ENCODE measurements at places on chromosomes 4 and X. TPM values are rescaled to one million over a fixed set of nuclear protein-coding genes. Genes with fewer than 3 reads are reported as not detected.

GRCh38 chr4:131309628-131310027 lies 1839.5 kb upstream of the PCDH10 start:
- no peak for DNase-seq

DNA sequence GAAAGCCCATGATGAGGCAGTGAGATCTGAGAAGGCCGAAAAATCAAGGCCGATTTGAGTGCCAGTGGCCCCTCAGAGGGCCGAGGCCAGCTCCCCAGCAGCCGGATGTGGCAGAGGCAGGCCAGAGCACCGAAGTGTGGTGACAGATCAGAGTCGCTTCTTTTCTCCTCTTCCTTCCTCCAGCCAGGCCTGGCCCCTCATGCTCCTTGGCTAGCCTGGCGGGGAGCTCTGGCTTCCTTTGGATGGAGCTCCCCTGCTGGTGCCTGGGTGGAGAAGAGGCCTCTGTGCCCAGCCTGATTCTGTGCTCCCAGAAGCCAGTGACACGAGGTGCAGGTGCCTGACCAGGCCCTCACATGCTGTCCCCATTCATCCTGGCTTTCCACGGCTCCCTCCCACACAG lies 127.2 kb upstream of the PABPC4L start:
- no peak for DNase-seq

GRCh38 chr4:48130100-48130499 lies 4.0 kb downstream of the TXK start:
- DNase-seq = no peak

DNA sequence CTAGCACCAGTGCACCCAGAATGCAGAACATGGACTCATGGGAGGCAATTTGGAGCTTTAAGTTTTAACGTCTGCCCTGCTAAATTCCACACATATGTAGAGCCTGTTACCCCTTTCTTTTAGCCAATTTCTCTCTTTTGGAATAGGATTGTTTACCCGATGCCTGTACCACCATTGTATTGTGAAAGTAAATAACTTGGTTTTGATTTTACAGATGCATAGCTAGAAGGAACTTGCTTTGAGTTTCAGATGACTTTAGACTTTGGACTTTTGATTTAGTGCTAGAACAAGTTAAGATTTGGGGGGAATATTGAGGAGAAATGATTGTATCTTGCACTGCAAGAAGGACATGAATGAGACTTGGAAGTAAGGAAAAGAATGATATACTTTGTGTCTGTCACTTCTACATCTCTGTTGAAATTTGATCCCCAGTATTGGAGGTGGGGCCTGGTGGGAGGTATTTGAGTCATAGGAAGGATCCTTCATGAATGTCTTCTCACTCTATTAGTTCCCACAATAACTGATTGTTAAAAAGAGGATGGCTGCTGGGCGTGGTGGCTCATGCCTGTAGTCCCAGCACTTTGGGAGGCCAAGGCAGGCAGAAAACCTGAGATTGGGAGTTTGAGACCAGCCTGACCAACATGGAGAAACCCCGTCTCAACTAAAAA lies 794.8 kb upstream of the LCORL start:
- DNase-seq = no peak

- DNase-seq = no peak
Measured at GRCh38 chrX:21660156-21660555, 2.0 kb upstream of the KLHL34 start.

GRCh38 chr4:176303938-176304337 lies 15.8 kb upstream of the SPCS3 start:
- no peak for DNase-seq

- peak; percentile 92 for DNase-seq
Measured at GRCh38 chr4:76753814-76754213, 144.1 kb downstream of the SOWAHB start.

GRCh38 chr4:113331811-113332210 lies 282.4 kb downstream of the ANK2 start:
- no peak for DNase-seq

GRCh38 chrX:11239230-11239629 lies 54.0 kb upstream of the AMELX start:
- no peak for DNase-seq

GRCh38 chr4:42268824-42269223 lies 116.4 kb upstream of the BEND4 start:
- no peak for DNase-seq

DNA sequence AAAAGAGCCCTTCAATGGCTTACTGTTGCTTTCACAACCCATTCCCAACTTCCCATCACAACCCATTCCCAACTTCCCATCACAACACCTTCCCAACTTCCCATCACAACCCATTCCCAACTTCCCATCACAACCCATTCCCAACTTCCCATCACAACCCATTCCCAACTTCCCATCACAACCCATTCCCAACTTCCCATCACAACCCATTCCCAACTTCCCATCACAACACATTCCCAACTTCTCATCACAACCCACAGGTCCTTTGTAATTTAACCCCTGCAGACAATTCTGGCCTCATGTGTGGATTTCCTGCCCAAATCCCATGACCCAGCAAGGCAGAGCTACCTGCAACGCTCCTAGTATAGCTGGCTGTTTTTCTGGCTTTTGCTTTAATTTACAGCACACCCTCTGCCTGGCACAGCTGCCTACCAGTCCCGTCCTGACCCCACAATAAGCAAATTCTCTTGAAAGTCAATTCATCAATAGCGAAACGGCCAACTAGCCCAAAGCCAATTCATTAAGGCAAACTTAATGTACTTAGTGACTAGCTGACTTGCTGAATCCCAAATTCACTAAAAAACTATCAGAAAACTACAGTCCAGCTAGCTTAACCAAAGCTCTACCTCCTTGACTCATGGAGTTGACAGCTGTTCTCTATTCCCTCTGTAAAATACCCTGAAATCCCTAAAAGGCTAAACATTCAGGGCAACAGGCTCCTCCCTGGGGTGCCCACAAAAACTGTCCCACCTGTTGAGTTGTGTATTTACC lies 75.6 kb downstream of the AFAP1 start:
- DNase-seq = no peak

- DNase-seq = peak; percentile 66
Measured at GRCh38 chrX:49171752-49172279, at the start of gene PLP2. TSS of gene PLP2 (plus strand) at chrX:49171898. CDS start at chrX:49172001, 103 bp downstream.

GRCh38 chr4:133891011-133891410 lies 310.6 kb downstream of the PABPC4L start:
- no peak for DNase-seq

- no peak for DNase-seq
Measured at GRCh38 chrX:6134255-6134654, 94.4 kb downstream of the NLGN4X start.

DNA sequence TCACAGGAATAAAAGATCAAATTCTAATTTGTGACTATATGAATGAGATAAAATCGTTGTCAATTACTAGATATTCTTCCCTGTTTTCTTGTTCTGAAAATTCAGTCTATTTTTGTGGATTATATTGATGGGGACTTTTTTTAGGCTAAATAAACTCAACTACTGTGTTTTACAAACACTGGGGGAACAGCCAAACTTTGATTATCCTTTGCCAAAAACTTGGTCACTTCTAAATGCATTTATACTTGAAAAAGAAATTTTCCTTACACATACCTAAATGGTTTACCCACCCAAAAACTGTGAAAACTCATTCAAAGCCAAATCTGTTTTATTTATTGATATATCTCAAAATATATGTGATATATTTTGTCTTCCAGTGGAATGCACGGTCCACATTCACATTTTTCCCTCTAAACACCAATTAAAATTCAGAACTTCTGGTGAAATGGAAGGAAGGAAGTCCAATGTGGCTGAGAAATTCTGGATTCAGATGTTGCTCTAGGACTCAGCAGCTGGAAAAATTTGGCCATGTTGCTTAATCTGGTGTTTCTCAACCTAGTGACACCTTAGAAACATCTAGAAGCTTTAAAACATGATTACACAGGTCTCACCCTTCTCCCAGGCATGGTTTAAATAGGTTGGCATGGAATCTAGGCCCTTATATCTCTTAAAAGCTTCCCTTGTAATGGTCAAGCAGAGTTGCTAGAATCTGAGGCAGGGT lies 28.6 kb upstream of the ARHGAP24 start:
- DNase-seq = no peak

GRCh38 chrX:153433781-153434285 lies 12.0 kb downstream of the TREX2 start:
- no peak for DNase-seq

DNA sequence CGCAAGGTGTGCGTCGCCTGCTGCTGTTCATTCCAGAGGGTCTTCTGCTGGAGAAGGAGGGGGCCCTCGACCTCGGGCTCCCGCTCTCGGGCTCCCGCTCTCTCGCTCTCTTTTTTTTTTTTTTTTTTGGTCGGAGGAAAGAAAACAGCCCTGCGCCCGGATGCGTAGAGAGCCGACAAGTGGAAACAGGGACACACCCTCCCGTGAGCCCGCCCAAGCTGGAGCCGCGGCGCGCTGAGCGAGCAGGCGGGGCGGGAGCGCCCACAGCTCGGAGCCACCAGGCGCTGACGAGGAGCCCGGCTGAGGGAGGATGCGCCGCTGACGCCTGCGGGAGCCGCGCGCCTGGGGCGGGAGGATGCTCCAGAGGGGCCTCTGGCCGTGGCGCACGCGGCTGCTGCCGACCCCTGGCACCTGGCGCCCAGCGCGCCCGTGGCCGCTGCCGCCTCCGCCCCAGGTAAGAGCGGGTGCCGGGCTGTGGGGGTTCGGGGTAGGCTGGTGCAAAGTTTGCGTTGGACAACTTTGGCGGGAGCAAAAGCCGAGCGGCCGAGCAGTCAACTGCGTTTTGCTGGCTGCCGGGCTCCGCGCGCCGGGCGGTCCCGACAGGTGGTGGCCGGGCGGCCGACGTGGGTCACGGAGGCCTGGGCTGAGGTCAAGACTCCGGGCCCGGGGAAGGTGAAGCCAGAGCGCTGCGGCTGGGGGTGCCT lies at the start of gene MCUB:
MCUB (plus strand) TSS at position 264 of the 704 bp plus-strand sequence; CDS start at position 356, 92 bp downstream.
- peak; percentile 88 for DNase-seq

Gene ETDB
- not detected for total RNA-seq

Gene RIPPLY1
- total RNA-seq = not detected
